ENCODE measurements at places on chromosomes 4 and X. TPM values are rescaled to one million over a fixed set of nuclear protein-coding genes. Genes with fewer than 3 reads are reported as not detected.
A peak's percentile ranks its signal among the peaks of the same experiment; 100 is the strongest.

GRCh38 chr4:48247142-48247877, 22.3 kb downstream of the TEC start:
- no peak for DNase-seq

DNA sequence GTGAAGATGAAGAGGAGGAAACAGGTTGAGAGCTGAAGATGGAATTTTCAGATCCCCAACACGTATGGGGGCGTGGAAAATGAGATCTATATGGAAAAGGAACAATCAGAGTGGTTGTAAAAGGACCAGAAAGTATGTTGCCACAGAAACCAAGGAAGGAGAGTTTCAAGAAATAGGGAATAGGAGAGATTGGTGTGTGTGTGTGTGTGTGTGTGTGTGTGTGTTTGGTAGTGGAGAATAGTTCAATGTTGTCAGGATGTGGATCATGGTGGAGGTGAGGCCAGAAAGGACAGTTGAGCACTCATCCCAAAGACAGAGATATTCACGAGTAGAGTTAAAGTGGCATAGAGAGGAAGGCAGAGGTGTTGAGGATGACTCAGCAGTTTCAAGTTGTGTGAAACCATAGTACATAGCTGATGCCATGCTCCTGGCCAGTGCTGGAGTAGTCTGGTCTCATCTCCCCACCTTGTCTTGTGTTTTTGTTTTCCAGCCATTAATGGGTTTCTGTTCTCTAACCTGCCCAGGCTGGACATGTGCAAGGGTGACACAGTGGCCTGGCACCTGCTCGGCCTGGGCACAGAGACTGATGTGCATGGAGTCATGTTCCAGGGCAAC, 36.1 kb downstream of the HEPH start:
- DNase-seq, result peak; percentile 4

DNA sequence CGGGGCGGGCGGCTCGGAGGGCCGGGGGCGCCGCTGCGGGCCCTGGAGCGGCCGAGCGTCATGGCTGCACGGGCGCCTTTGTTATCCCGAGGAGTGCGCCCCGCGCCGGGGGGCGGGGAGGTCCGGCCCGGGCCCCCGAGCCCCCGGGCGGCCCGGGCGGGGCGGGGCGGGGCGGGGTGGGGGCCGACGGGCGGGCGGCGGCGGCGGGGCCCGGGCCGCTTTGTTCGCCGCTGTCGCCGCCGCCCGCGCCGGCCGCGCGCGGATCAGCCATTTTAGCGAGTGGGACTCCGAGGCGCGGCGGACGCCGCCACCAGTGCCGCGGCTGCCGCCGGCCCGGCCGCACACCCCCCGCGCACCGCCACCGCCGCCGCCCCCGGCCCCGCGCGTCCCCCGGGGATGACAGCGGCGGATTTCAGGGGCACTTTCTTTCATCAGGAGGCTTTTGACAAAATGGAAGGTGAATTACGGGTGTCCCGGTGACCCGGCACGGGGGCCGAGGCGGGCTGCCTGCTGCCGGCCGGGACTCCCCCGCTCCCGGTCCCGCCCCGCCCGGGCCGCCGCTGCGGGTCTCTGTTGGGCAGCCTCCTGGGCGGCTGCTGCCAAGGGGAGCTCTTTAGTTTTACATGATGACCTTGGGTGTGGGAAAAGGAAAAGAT, 1.2 kb downstream of the HMGB3 start:
- DNase-seq, result peak; percentile 28

DNA sequence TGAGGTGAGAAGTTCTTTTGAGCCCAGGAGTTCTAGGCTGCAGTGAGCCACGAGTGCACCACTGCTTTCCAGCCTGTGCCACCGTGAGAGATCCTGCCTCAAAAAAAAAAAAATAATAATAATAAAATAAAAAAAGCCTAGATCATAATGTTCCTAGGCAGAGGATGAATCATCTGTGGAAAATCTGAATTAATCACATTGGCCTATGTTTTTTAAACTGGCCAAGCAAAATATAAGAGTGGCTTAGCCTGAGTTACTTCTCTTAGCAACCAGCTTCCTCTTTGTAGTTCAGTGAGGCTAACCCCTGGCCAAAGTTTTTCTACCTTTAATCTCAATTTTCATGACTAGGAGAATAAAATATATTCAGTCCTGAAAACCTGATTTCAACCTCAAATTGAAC, 614.6 kb downstream of the PPP4R3C start:
- no peak for DNase-seq

DNA sequence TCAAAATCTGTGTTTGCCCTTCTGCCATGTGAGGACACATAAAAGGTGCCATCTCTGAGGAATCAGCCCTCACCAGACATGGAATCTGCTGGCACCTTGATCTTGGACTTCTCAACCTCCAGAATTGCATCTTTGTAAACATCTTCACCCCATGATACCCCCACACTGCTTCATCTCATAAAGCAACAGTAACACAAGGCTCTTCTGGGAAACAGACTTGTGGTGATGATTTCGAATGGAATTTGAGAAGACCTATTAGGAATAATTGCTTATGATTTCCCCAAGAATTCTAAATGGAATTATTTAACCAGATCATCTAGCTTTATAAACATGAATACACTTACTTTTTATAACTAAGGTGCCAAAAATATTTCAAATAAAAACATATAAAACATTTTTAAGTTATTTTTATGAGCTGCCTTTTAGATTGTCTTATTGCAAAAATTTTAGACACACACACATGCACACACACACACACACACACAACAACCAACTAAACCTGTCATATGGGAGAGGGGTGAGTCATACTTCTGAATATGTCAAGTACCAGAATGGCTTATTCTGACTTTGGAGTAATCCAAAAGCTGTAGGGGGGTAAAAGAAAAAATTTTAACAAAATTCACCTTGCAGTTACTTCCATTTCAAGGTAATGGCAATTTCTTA, 82.0 kb downstream of the USP46 start:
- DNase-seq, result no peak

- no peak for DNase-seq
Measured at GRCh38 chr4:96524311-96524875, 684.5 kb downstream of the PDHA2 start.

- no peak for DNase-seq
Measured at GRCh38 chrX:146189371-146189770, 371.7 kb downstream of the SLITRK2 start.

GRCh38 chr4:54668014-54668611, 10.4 kb downstream of the KIT start:
- DNase-seq, result no peak

GRCh38 chrX:9676306-9676705, 89.3 kb downstream of the GPR143 start:
- no peak for DNase-seq

DNA sequence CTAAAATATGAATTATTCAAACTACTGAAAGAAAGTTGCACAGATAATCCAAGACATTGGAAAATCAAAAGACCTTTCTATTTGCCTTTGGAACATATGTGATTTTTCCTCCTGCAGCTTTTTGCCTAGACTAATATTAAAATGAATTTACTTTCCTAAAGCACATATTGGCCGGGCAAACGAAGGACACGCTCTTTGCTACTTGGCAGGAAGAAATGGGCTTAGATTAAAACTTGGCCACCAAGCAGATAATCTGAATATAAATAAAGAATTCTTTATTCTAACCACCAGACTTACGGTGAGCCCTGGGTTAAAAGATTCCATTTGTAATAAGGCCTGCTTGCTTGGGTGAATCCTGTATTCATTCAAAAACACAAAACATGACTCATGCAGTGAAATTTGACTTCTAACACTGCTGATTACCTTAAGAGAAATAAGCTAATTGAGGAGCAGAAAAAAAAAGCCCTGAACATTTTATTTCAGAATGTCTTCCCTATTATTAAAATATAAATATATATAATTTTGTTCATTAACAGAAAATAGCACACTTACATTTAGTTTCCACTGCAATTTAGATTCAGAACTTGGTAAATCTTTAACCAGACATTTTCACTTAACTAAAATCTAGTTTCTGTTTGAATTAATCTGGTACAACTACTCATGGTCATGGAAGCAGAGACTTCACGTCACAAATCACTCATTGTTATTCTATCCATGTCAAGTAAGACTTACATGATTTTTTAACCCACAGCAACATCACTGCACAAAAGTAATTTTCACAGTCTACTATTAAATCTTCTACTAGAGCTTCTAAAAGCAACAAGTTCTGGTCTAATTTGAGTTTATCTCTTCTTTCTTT, 116.1 kb upstream of the PLAC1 start:
- DNase-seq, result no peak

The IL3RA gene
- total RNA-seq, result 0.63 TPM

The NAAA gene
- total RNA-seq, result 26.8 TPM

The HOPX gene
- total RNA-seq, result 56.3 TPM

The TLR8 gene
- total RNA-seq, result not detected

The BEX4 gene
- 10.0 TPM for total RNA-seq

The SCRG1 gene
- total RNA-seq, result not detected
